Vein endothelial cell (primary cell): ENCODE measurements at places on chromosomes 13 and 19. TPM values are rescaled to one million over a fixed set of nuclear protein-coding genes. Genes with fewer than 3 reads are reported as not detected.

ZNF566 gene
- 8.2 and 9.1 TPM in 2 replicates for total RNA-seq

C1QTNF9 gene
- not detected in 2 replicates for total RNA-seq

TSKS gene
- total RNA-seq: not detected in 2 replicates

YJEFN3 gene
- 0.33 and 0.48 TPM in 2 replicates for total RNA-seq

LILRB3 gene
- not detected in 2 replicates for total RNA-seq

CCNA1 gene
- total RNA-seq: 2.3 and 3.2 TPM in 2 replicates

VSIG10L gene
- 0.19 and 0.33 TPM in 2 replicates for total RNA-seq

KLC3 gene
- total RNA-seq: 0.33 TPM in 1 of 2 replicates, not detected in the other

ADPRHL1 gene
- 1.1 and 1.3 TPM in 2 replicates for total RNA-seq

GARIN5A gene
- total RNA-seq: 0.19 TPM in 1 of 2 replicates, not detected in the other

ZNF823 gene
- total RNA-seq: 6.9 and 9.9 TPM in 2 replicates

ZNF208 gene
- 0.19 TPM in 1 of 2 replicates, not detected in the other for total RNA-seq

IZUMO1 gene
- under 0.01 and 0.29 TPM in 2 replicates for total RNA-seq

ISOC2 gene
- 60.9 and 67.6 TPM in 2 replicates for total RNA-seq

LCP1 gene
- total RNA-seq: under 0.01 and 0.10 TPM in 2 replicates

ZNF100 gene
- 9.1 and 10.9 TPM in 2 replicates for total RNA-seq

ZNF43 gene
- total RNA-seq: 14.7 and 16.8 TPM in 2 replicates

NAPSA gene
- total RNA-seq: under 0.01 TPM in 2 replicates

SLC1A6 gene
- total RNA-seq: not detected in 2 replicates

PPP5C gene
- 72.8 and 87.7 TPM in 2 replicates for total RNA-seq

AMER2 gene
- not detected in 2 replicates for total RNA-seq

RGL3 gene
- 0.86 and 3.9 TPM in 2 replicates for total RNA-seq

TRPC4 gene
- total RNA-seq: 0.19 and 0.98 TPM in 2 replicates

CLIP3 gene
- 4.0 and 5.6 TPM in 2 replicates for total RNA-seq

ZNF175 gene
- total RNA-seq: 11.0 and 17.0 TPM in 2 replicates

CYSLTR2 gene
- 0.10 and 0.33 TPM in 2 replicates for total RNA-seq

AXL gene
- total RNA-seq: 220 and 319 TPM in 2 replicates

SIX5 gene
- total RNA-seq: 5.6 and 8.2 TPM in 2 replicates

BRCA2 gene
- total RNA-seq: 3.9 and 11.5 TPM in 2 replicates

KIRREL2 gene
- not detected in 2 replicates for total RNA-seq

TRAPPC6A gene
- 11.9 and 28.4 TPM in 2 replicates for total RNA-seq
